ENCODE measurements at places on chromosomes 12 and 14.

DNA sequence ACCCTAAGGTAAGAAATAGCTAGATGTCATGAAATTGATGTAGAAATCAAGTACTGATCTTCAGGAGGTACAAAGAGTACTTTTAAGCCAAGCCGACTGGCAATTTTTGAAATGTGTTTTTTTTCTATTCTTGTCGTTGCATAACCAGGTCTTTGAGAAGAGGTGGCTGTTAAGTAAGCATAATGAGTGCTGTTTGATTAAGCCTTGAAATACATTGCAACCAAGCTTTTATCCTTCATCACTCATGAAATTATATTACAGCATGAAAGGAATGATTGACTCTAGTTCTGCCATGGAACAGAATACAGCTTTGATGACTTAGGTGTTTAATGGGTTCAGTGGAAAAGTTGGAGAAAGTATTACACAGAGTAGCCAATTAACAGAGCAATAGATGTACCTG is 1720.2 kb upstream of the SEL1L start:
- no peak overlapping the region for H3K27ac ChIP-seq
- H3K36me3 ChIP-seq = no peaks in the 10 kb centered on the region
- DNase-seq = no peak
- no peaks in the 10 kb centered on the region for H3K27me3 ChIP-seq

DNA sequence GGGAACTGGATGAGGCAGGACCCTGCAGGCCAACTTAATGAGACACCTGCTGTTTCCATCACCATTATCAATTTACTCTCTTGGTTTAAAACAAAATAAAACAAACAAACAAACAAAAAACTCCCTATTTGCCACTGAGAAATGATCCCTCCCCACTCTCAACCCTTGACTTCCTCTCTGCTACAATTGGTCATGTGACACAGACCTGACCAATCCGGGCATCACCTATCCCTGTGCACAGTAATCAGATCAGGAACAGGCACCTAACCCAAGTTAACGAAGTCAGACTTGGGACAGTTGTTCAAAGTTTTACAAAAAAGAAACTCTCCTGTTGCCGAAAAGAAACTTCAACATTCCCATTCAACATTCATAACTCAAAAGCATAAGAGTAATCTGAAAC is 58.4 kb downstream of the NELL2 start:
- H3K36me3 ChIP-seq = no peaks in the 10 kb centered on the region
- no peaks in the 10 kb centered on the region for H3K4me1 ChIP-seq
- no peaks in the 10 kb centered on the region for H3K27me3 ChIP-seq
- no peak overlapping the region for H3K27ac ChIP-seq
- H3K4me3 ChIP-seq = no peak overlapping the region

- H3K4me3 ChIP-seq = no peak overlapping the region
- H3K27me3 ChIP-seq = peaks cover 18% of the 10 kb centered on the region
- H3K4me1 ChIP-seq = peaks cover 13% of the 10 kb centered on the region
- no peak for DNase-seq
- no peak overlapping the region for H3K27ac ChIP-seq
- H3K36me3 ChIP-seq = peaks cover 6% of the 10 kb centered on the region
These were observed 56.7 kb downstream of the FBRSL1 start for GRCh38 chr12:132546647-132547046.

DNA sequence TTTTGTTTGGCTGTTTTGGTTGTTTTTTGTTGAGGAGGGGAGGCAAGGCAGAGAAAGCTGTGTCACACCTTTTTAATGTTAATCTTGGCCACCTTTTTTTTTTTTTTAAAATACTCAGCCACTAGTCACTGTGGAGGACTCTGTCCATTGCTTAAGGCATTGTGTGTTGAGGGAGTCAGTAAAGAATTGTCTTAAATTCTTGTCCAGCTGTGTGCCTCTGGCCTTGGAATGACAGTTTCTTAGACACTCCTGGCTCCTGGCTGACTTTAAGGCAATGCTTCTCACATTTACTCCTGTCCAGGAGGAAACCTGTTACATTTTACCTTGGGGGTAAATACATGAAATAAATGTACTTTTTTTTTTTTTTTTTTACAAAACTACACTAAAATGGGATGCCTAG is 18.1 kb upstream of the SMCO2 start:
- no peak for DNase-seq
- peak overlapping the region; percentile 61 for H3K4me3 ChIP-seq
- no peaks in the 10 kb centered on the region for H3K27me3 ChIP-seq
- peaks cover 16% of the 10 kb centered on the region for H3K36me3 ChIP-seq

DNA sequence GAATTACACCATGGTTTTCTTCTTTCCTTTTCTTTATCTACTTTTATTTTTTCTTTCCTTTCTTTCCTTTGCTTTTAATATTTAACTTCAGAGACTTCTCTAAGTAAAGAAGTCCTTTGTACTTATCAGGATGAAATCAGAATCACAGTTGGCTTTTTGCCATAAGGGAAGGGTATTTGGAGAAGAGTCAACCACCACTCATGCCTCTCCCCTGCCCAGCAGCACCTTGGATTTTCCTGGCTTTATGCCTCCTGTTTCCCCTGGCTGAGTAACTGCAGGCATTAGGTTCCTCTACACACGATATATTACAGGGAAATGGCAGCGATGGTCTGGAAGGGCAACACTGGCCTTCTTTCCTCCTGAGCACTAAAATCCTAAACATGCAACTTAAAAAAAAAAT is 266.4 kb upstream of the CAND1 start:
- no peak overlapping the region for H3K27ac ChIP-seq
- H3K36me3 ChIP-seq = no peaks in the 10 kb centered on the region
- H3K27me3 ChIP-seq = no peaks in the 10 kb centered on the region
- DNase-seq = no peak

GRCh38 chr14:34059037-34059924 is 108.4 kb upstream of the EGLN3 start:
- DNase-seq = no peak
- H3K27me3 ChIP-seq = peaks cover 15% of the 10 kb centered on the region
- peaks cover 26% of the 10 kb centered on the region for H3K4me1 ChIP-seq
- peak overlapping the region; percentile 83 for H3K4me3 ChIP-seq
- peak overlapping the region; percentile 91 for H3K27ac ChIP-seq

DNA sequence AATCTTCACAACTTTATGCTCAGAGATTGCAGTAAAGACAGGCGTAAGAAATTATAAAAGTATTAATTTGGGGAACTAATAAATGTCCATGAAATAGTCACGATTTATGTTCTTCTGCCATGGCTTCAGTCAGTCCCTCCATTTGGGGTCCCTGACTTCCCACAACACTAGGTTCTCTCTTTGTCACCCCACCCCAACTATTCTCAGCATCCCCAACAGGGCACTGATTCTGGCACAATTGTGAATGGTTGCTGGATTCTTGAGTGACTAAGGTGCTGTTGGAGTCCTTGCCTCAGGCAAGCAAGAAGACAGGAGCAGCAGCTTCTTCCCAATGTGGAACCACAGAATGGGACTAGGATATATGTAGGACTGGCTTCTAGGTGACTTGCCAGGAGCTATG is 15.3 kb downstream of the KRT76 start:
- no peak for DNase-seq
- H3K27ac ChIP-seq = no peak overlapping the region
- H3K4me1 ChIP-seq = no peaks in the 10 kb centered on the region
- peaks cover 18% of the 10 kb centered on the region for H3K27me3 ChIP-seq

GRCh38 chr14:95531473-95531872 is 3.4 kb upstream of the GLRX5 start:
- H3K4me1 ChIP-seq = peaks cover 36% of the 10 kb centered on the region
- peaks cover 8% of the 10 kb centered on the region for H3K36me3 ChIP-seq
- no peaks in the 10 kb centered on the region for H3K27me3 ChIP-seq

- peak overlapping the region; percentile 73 for H3K27ac ChIP-seq
- peak; percentile 76 for DNase-seq
- H3K4me1 ChIP-seq = peaks cover 20% of the 10 kb centered on the region
- no peaks in the 10 kb centered on the region for H3K27me3 ChIP-seq
- H3K36me3 ChIP-seq = peaks cover 13% of the 10 kb centered on the region
- H3K4me3 ChIP-seq = peak overlapping the region; percentile 94
These were observed 505 bp downstream of the RASSF3 start for GRCh38 chr12:64610660-64611340.

GRCh38 chr12:82723093-82723492 is 36.4 kb downstream of the TMTC2 start:
- no peak overlapping the region for H3K27ac ChIP-seq
- H3K4me1 ChIP-seq = no peaks in the 10 kb centered on the region
- no peak for DNase-seq
- no peaks in the 10 kb centered on the region for H3K27me3 ChIP-seq
- H3K4me3 ChIP-seq = no peak overlapping the region
- peaks cover 20% of the 10 kb centered on the region for H3K36me3 ChIP-seq

- no peaks in the 10 kb centered on the region for H3K36me3 ChIP-seq
- H3K4me3 ChIP-seq = no peak overlapping the region
- no peaks in the 10 kb centered on the region for H3K4me1 ChIP-seq
- no peak overlapping the region for H3K27ac ChIP-seq
- H3K27me3 ChIP-seq = no peaks in the 10 kb centered on the region
These were observed 7.8 kb downstream of the AKT1 start for GRCh38 chr14:104787736-104788135.

DNA sequence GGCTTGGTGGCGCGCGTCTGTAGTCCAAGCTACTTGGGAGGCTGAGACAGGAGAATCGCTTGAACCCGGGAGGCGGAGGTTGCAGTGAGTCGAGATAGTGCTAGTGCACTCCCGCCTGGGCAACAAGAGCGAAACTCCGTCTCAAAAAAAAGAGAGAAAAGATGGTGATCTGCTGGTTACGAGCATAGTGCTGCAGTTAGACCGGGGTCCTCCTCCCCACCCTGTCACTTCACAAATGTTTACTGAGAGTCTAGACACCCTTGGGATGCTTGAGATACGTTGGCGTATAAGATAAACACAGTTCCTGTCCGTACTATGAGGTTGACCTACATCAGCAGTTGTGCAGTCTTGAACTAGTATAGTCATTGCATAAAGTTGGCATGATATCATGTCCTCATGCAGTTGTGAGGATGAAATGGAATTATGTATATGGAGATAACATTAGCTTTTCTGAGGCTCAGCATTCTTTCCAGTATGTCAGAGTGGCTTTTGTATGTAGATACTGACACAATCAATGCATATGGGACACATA is 787 bp downstream of the ACAD10 start:
- H3K36me3 ChIP-seq = peaks cover 9% of the 10 kb centered on the region
- peaks cover 18% of the 10 kb centered on the region for H3K4me1 ChIP-seq
- peak overlapping the region; percentile 96 for H3K27ac ChIP-seq
- H3K4me3 ChIP-seq = peak overlapping the region; percentile 99
- no peaks in the 10 kb centered on the region for H3K27me3 ChIP-seq

DNA sequence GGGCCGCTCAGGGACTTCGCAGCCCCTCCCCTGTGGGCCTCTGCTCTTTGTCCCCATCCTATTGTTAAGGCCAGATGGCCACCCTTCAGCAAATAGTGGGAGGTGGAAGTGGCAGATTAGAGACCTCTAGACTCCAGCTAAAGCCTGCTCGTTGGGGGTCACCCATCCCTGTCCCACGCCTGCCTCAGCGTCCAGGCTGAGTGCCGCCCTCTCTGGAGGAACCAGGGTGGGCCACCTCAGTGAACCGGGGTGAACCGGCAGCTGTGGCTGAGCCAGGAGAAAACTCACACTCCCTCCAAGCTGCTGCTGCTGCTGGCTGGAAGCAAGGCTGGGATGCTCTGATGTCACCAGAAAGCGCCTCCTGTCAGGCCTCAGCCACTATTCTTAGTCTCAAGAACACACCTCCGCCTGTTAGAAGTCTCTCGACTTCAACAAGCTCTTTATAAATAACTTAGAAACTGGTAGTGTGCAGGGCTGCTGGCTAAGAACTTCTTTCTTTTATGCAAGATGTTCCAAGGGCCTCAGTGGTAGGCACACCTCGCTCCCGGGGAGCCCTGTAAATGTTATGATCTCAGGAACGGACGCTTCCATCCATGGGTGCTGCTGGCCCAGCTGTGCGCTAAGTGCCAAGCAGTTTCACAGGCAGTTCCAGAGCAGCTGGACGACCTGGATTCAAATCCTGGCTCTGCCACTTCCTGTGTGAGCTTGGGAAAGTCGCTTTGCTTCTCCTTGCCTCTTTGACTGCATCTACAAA is 19.8 kb upstream of the TESC start:
- no peaks in the 10 kb centered on the region for H3K4me1 ChIP-seq
- H3K27me3 ChIP-seq = no peaks in the 10 kb centered on the region
- DNase-seq = no peak

GRCh38 chr12:114815026-114815795 is 131.2 kb upstream of the TBX3 start:
- no peak for DNase-seq
- peaks cover 20% of the 10 kb centered on the region for H3K4me1 ChIP-seq
- H3K36me3 ChIP-seq = no peaks in the 10 kb centered on the region
- no peak overlapping the region for H3K4me3 ChIP-seq
- H3K27me3 ChIP-seq = no peaks in the 10 kb centered on the region
- no peak overlapping the region for H3K27ac ChIP-seq

- H3K27me3 ChIP-seq = peaks cover 5% of the 10 kb centered on the region
- H3K27ac ChIP-seq = no peak overlapping the region
- peaks cover 16% of the 10 kb centered on the region for H3K4me1 ChIP-seq
- H3K4me3 ChIP-seq = no peak overlapping the region
These were observed 291.8 kb downstream of the FOXN3 start for GRCh38 chr14:89125216-89125615.

GRCh38 chr14:73807457-73807856 is 44.2 kb upstream of the PTGR2 start:
- no peaks in the 10 kb centered on the region for H3K36me3 ChIP-seq
- DNase-seq = no peak
- no peak overlapping the region for H3K4me3 ChIP-seq
- no peak overlapping the region for H3K27ac ChIP-seq
- H3K27me3 ChIP-seq = peaks cover 2% of the 10 kb centered on the region

DNA sequence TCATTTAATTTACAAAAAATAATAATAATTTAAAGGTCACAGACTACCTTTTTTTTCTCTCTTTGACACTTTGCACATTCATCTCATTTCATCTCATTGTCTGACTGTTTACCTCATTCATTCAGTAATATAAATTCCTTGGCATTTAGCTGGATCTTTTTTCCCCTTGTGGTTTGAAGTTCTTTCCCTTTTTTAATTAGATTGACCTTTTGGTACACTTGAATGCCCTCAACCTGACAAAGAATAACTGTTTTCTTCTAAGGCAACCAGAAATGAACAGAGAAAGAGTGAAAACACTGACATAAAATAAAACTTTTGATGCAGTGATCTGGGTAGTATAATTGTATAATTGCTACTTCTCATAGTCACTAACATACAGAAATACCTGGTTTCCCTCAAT is 774.9 kb upstream of the NOVA1 start:
- H3K4me3 ChIP-seq = no peak overlapping the region
- H3K27ac ChIP-seq = no peak overlapping the region
- H3K36me3 ChIP-seq = no peaks in the 10 kb centered on the region
- DNase-seq = no peak
- H3K27me3 ChIP-seq = no peaks in the 10 kb centered on the region

GRCh38 chr12:3544296-3544965 is 53.4 kb downstream of the PRMT8 start:
- no peaks in the 10 kb centered on the region for H3K36me3 ChIP-seq
- H3K4me1 ChIP-seq = no peaks in the 10 kb centered on the region
- no peak overlapping the region for H3K4me3 ChIP-seq
- H3K27ac ChIP-seq = no peak overlapping the region
- DNase-seq = no peak

DNA sequence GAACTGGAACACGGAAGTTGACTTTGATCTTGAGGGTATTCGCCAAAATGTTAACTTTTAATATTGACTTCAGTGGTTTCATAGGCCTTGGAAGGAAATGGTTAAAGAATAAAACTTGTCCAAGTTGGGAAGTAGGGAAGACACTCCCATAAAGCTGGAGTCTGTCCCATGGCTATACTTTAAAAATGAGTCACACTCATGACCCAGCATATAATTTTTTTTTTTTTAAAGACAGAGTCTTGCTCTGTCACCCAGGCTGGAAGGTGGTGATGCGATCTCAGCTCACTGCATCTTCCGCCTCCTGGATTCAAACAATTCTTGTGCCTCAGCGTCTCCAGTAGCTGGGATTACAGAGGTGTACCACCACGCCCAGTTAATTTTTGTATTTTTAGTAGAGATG is 19.6 kb downstream of the TMPRSS12 start:
- no peak for DNase-seq
- no peak overlapping the region for H3K4me3 ChIP-seq
- no peak overlapping the region for H3K27ac ChIP-seq
- no peaks in the 10 kb centered on the region for H3K4me1 ChIP-seq
- no peaks in the 10 kb centered on the region for H3K27me3 ChIP-seq
